ENCODE measurements at places on chromosomes 7 and 10.

GRCh38 chr10:6069081-6069931 is 7.1 kb upstream of the IL2RA start:
- DNase-seq, result peak; percentile 66

DNA sequence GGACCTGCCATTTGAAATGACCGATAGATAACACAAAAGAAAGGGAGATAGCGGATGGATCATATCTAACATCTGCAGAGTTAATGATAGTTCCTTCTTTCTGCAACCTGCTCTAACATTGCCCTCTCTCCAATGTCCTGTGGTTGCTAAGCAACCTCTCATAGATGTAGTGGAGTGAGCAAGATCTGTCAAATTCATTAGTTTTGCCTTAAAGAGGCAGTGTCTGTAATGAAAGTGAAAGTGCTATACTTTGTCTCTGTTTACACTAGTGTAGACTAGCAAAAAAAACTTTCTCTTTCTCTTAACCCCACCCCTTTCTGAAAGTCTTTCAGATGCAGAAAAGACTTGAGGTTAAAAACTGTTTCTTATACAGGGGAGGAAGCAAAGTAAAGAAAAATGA is 1196.9 kb downstream of the SORCS3 start:
- peak; percentile 48 for DNase-seq

- DNase-seq, result no peak
These were observed 36.4 kb downstream of the GDI2 start for GRCh38 chr10:5776881-5777197.

DNA sequence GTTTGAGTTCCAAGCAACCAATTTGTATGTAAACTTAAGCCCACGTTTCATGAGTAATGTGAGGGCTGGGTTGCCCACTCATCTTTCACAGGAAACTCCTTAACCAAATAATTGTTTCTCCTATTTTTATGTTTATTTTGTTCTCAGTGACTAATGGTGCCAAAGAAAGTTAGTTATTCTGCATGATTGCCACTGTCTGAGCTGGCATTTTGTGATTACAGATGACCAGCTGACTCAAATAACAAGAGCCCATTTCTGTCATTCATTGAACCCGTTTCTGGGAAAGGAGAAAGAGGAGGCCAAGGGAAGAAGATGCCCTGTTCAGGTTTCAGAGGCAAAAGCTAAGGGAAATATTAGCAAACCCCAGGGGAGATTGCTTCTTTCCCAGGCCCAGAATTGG is 186.9 kb upstream of the MYO3A start:
- DNase-seq, result no peak

DNA sequence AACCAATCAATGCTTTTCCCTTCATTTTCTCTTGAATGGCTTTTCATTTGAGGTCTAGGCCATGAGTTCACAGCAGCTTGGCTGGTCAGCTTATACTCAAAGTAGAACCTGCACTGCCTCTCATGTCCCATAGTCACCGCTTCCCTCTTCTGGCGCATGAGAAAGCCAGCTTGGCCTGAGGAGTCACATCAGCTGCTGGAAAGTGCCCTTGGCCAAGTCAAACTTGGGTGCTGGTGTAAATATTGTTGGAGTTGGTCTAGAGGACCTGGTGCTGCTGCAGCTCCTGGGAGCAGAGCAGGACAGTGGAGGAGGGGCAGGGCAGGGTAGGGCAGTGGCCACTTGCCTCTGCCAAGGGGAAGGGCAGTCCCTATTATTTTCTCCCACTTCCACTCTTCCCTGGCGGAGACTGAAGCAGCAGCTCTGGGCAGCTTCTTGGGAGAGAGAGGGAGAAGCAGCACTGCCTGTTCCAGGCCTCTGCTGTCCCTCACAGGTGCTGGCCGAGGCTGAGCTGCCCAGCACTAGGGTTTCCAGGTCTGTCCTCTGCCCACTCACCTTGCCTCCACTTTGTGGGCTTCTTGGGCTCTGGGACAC is 12.8 kb downstream of the UBE2D4 start:
- DNase-seq, result no peak

GRCh38 chr10:115936926-115937767 is 335.9 kb downstream of the GFRA1 start:
- DNase-seq, result no peak

DNA sequence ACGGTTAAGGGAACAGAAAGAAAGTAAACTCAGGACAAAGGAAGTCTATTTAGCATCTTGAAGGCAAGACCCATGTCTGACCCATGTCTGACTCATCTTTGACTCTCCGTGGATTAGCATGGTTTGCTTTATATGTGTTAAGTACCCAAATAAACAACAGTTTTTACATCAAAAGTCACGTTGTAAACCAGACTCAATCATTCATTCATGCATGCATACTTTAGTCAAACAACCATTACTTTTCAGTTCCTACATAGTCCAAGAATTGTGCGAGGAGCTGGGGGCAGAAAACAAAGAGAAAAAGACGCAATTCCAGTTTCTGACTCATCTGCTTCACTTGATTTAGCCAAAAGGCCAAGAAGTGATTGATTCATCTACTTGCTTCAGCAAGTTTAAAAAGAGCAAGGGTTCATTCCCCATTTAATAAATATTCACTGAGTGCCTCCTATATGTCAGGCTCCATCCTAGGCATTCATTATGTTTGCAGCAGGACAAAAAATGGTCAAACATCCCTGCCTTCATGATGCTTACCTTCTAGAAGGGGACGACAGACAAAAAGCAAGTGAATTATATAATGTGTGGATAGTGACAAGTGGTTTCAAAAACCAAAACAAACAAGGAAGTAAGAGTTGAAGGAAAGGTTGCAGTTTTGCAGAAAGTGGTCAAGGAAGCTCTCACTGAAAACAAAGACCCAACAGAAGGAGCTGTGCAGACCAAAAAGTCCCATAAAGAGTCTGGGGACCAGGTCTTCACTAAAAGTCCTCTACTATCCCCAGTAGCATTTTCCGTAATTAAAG is 116.2 kb downstream of the FAM107B start:
- DNase-seq, result no peak
